ENCODE measurements at places on chromosomes 7 and 10. TPM values are rescaled to one million over a fixed set of nuclear protein-coding genes. Genes with fewer than 3 reads are reported as not detected.

Gene OR2A2
- total RNA-seq, result not detected

Gene SFTPA1
- total RNA-seq, result not detected

- DNase-seq, result no peak
Measured at GRCh38 chr7:39620486-39620885, 2.9 kb upstream of the RALA start.

- DNase-seq, result no peak
Measured at GRCh38 chr10:131762789-131763696, 137.8 kb upstream of the PPP2R2D start.

DNA sequence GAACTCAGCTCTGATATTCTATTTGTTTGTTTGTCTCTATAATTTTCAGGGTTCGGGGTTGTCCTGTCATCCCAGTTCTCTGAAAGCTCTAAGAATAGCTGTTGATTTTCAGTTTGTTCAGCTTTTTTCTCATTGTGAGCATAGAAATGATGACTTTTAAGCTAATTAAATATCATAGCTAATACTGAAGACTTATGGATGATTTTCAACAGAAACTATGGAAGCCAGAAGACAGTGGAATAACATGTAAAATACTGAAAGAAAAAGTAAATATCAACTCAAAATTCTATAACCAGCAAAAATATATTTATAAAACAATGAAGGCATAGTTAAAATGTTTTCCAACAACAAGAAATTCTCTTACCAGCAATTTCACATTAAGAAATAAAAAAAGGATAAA lies 96.4 kb upstream of the ETV1 start:
- no peak for DNase-seq

GRCh38 chr10:7428673-7429350 lies 18.0 kb upstream of the SFMBT2 start:
- DNase-seq, result no peak

- no peak for DNase-seq
Measured at GRCh38 chr7:28016297-28016696, 164.3 kb downstream of the JAZF1 start.

GRCh38 chr10:98456043-98456570 lies 9.4 kb upstream of the HPS1 start:
- no peak for DNase-seq
